ENCODE measurements at places on chromosomes 1 and 21.

DNA sequence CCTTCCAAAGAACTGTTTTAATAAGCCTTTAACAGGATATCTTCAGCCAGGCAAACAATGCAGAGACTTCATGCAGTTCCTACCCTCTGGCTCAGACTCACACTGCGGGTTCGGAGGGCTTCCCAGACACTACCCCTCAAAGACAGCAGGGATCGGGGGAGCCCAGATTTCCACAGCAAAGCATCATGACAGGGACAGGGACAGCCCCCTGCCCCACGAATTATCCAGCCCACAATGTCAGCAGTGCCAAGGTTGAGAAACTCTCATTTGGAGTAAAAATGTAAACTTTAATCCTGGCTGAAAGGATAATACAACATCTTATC lies 20.1 kb downstream of the NPHP4 start:
- no peak for DNase-seq

- DNase-seq: no peak
Measured at GRCh38 chr1:94872771-94873495, 52.8 kb downstream of the SLC44A3 start.

DNA sequence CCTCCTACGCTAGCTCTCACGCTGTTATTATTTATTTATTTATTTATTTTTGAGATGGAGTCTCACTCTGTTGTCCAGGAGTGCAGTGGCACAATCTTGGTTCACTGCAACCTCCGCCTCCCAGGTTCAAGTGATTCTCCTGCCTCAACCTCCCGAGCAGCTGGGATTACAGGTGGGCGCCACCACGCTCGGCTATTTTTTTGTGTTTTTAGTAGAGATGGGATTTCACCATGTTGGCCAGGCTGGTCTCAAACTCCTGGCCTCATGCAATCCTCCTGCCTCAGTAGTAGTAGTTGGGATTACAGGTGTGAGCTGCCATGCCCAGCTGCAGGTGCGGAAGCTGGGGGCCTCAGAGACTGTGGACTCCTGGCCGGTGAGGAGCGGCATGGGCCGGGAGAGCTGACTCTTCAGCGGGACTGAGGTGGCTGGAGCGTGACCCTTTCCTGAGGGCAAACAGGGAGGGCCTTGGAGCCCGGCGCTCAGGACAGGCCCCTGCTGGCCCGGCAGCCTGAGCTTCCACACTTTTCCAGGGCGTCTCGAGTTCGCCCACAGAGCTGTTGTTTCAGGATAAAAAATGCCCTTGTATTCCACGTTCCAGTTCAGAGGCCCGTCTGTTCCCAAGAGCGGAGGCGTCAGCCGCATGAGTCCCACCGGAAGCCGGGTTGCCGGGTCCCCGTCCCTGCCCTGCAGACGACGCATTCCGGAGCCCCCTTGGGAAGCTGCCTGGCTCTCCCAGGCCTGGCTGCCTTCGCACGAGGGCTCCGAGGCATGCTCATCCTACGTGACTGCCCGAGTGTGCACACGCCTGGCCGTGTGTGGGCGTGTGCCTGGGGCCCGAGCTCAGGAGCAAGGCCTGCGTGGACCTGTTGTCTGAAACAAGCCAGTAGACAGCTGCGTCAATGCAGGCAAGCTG lies 126.2 kb downstream of the SIK1 start:
- DNase-seq: no peak

- no peak for DNase-seq
Measured at GRCh38 chr1:13507075-13507474, 6.7 kb downstream of the LRRC38 start.

- no peak for DNase-seq
Measured at GRCh38 chr1:89995598-89996449, 914 bp downstream of the ZNF326 start.

GRCh38 chr1:66176012-66176715 lies 357.8 kb upstream of the SGIP1 start:
- DNase-seq: peak; percentile 82

Measured in HT1080 (cell line).